Aorta (tissue), 5 donors: ENCODE measurements at places on chromosomes 5 and 9. TPM values are rescaled to one million over a fixed set of nuclear protein-coding genes. Genes with fewer than 3 reads are reported as not detected.

- no peak overlapping the region for H3K4me3 ChIP-seq
- no peak for DNase-seq
- no peaks in the 10 kb centered on the region for H3K36me3 ChIP-seq
- no peaks in the 10 kb centered on the region for H3K4me1 ChIP-seq
- H3K27me3 ChIP-seq, result no peaks in the 10 kb centered on the region
- H3K27ac ChIP-seq, result no peak overlapping the region
Observed at GRCh38 chr5:142531977-142532780, 153.7 kb downstream of the FGF1 start.

GRCh38 chr9:35060548-35061207 is 11.7 kb downstream of the VCP start:
- no peaks in the 10 kb centered on the region for H3K27me3 ChIP-seq
- no peak overlapping the region for H3K27ac ChIP-seq
- DNase-seq, result no peak
- no peaks in the 10 kb centered on the region for H3K4me1 ChIP-seq
- peaks cover 57% of the 10 kb centered on the region for H3K36me3 ChIP-seq

DNA sequence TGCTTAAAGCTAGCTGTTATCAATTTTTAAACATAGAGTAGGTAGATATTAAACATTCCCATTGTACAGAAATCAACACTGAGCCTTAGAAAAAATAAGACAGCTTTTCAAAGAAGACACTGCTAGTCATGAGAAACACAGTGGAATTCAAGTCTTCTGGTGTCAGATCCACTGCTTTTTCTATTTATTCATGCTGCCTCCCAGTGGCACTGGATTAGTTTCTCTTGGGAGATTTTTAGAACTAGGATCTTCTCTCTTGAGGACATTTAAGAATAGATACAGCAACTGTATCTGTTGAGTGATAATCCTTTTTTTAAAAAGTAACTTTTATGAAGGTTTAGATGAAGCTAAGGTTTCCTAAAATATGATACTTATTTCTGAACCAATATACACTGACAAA is 1635.4 kb upstream of the C9orf72 start:
- H3K4me3 ChIP-seq, result no peak overlapping the region
- no peak for DNase-seq
- no peaks in the 10 kb centered on the region for H3K27me3 ChIP-seq
- H3K27ac ChIP-seq, result no peak overlapping the region

GRCh38 chr9:77952635-77953328 is 78.8 kb downstream of the GNAQ start:
- no peaks in the 10 kb centered on the region for H3K27me3 ChIP-seq
- no peaks in the 10 kb centered on the region for H3K36me3 ChIP-seq
- peak overlapping the region; percentile 85 for H3K27ac ChIP-seq
- no peak for DNase-seq
- H3K4me1 ChIP-seq, result peaks cover 2% of the 10 kb centered on the region
- no peak overlapping the region for H3K4me3 ChIP-seq

- H3K27ac ChIP-seq, result peak overlapping the region; percentile 58
- no peaks in the 10 kb centered on the region for H3K27me3 ChIP-seq
- no peaks in the 10 kb centered on the region for H3K36me3 ChIP-seq
- peak overlapping the region; percentile 90 for H3K4me3 ChIP-seq
- peaks cover 2% of the 10 kb centered on the region for H3K4me1 ChIP-seq
- no peak for DNase-seq
Observed at GRCh38 chr5:103120607-103121200, 603 bp downstream of the PPIP5K2 start.

DNA sequence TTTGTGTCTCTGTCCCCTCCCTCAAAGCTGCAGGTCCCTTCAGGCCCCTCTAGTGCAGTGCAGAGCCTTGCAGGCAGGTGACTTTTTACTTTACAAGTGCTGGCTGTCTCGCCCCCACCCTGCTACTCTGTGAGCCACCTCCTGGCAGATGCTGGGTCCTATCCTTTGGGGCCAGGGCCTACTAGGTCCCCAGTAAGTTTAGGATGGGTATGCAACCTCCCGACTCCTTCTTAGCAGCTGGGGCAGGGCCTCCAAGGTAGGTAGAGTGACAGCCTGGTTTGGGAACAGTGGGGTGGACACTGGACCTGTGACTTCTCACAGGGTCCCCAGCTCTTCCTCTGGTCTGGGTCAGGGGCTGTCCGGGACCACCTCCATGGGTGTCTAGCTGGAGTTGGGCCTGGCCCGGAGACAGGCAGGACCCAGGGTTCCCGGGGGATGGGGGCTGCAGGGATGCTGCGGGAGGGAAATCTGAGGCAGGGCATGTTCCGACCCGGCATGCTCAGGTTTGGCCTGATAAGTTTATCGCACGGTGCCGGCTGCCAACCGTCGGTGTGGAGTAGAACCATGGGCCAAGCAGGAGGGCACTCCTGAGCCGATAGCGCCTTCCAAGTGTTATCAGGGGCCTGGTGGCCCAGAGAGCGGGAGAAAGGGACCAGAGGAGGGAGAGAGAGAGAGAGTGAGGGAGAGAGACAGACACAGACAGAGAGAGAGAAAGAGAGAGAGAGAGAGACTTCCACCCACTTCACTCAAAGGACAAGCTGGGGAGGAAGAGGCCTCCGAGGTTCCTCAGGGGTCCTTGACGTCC is 20.5 kb downstream of the GFI1B start:
- no peaks in the 10 kb centered on the region for H3K36me3 ChIP-seq
- H3K27me3 ChIP-seq, result no peaks in the 10 kb centered on the region
- no peaks in the 10 kb centered on the region for H3K4me1 ChIP-seq
- no peak overlapping the region for H3K27ac ChIP-seq
- no peak overlapping the region for H3K4me3 ChIP-seq

DNA sequence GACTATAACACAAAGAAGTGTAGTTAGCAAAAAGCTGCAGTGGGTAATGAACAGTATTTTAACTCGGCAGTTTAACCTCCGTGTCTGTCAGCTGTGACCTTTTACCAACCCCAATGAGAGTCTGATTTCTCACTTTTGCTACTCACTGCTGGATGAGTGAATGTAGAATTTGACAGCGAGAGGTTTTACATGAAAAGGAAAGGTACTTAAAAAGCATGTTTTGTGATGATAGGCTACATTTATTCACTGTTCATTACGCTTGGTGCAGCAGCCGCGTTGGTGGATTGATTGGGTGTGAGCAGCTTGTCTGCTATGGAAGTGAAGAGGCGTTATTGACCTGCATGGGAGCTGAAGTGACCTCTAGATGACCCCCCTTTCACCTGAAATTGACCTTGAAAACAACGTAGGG is 867.7 kb downstream of the NR2F1-AS1 start:
- no peak for DNase-seq
- H3K4me3 ChIP-seq, result no peak overlapping the region
- no peaks in the 10 kb centered on the region for H3K36me3 ChIP-seq
- no peak overlapping the region for H3K27ac ChIP-seq
- no peaks in the 10 kb centered on the region for H3K4me1 ChIP-seq

GRCh38 chr5:96868603-96869371 is 7.5 kb upstream of the ERAP2 start:
- H3K4me3 ChIP-seq, result no peak overlapping the region
- no peaks in the 10 kb centered on the region for H3K4me1 ChIP-seq
- no peaks in the 10 kb centered on the region for H3K27me3 ChIP-seq
- H3K27ac ChIP-seq, result no peak overlapping the region
- no peaks in the 10 kb centered on the region for H3K36me3 ChIP-seq
- DNase-seq, result no peak

DNA sequence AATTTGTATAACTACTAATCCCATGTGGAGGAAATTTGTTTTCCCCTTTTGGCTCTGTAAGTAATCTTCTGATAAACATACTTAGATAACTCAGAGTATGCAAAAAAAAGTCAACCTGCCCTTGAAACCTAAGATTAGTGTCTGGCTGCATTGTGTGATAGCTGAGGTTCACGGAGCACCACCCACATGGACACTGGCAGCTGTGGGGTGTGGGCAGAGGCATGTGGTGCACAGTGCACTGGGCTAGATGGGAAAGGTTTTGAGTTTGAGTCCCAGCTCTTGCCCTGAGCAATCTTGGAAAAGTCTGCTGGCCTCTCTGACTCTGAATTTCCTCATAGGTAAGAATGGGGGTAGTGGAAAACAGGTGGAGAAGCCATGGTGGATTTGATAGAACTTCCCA is 75.1 kb downstream of the PLCXD3 start:
- no peak overlapping the region for H3K4me3 ChIP-seq
- no peaks in the 10 kb centered on the region for H3K27me3 ChIP-seq
- H3K27ac ChIP-seq, result no peak overlapping the region
- no peak for DNase-seq
- H3K36me3 ChIP-seq, result no peaks in the 10 kb centered on the region
- no peaks in the 10 kb centered on the region for H3K4me1 ChIP-seq

GRCh38 chr9:125687163-125687863 is 19.7 kb downstream of the MAPKAP1 start:
- no peaks in the 10 kb centered on the region for H3K27me3 ChIP-seq
- no peaks in the 10 kb centered on the region for H3K36me3 ChIP-seq
- peaks cover 2% of the 10 kb centered on the region for H3K4me1 ChIP-seq
- DNase-seq, result no peak

The PCDHA9 gene
- 0.13 TPM for total RNA-seq
